ENCODE measurements at places on chromosomes 1 and 21.

- DNase-seq: peak; percentile 51
Observed at GRCh38 chr1:2290595-2291510, 62.7 kb downstream of the SKI start.

DNA sequence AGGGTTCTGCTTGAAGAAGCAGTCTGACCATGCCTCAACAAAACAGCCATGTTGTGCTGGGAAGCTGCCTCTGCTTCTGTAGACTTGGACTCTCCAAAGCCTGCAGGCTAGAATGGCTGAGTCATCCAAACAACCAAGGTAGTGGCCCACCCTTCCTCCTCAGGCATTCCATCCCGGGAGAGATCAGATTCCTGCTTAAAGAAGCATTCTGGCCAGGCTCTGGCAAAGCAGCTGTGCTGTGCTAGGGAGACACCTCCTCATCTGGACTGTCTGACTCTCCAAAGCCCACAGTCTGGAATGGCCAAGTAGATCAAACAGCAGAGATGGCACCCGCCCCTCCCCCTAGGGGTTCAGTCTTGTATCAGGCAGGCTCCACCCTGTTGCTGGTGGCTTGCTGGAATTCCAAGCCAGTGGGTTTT, 38.3 kb upstream of the F3 start:
- no peak for DNase-seq

DNA sequence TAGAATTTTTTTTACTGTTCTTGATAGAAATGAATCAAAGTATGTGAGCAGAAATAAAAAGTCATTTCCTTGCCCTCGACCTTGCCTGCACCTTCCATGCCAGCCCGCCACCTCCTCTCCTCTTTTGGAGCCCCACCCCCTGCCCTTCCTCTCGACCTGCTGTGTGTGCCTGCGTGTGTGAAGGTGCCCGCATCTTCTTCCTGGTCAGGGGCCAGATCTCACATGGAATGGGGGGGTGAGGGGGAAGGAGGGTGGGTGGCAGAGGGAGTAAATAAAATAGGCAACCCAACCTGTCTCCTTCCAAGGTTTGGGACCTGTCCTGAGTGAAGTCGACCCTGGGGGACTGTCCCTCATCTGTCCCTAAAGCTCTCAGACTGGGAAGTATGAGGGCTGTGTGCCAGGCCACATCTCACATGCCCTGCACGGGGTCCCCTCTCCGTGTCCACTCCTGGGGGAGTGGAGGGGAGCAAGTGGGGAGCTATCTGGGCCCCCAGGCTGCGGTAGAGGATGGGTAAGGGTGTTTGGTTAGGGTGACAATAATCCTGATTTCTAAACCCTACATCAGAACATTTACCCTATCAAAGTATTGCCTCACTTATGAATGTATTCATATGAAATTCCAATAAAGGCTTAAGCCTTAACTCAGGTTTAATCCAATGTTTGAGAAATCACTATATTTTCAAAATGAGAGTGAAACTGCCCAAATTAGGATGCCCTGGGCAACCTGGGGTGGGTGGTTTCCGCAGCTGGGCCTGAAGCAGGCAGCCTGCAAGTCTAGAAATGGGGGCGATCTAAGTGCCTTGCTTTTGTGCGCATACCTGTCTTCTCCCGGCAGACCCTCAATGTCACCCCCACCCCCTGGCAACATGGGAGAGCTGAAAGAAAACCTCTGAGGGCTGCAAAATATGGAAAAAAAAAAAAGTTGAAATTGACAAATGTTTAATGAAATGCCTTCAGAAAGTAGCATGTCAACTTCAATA, 15.4 kb downstream of the AMPD2 start:
- DNase-seq: no peak

- DNase-seq: no peak
Observed at GRCh38 chr1:155294520-155295182, 6.6 kb downstream of the PKLR start.

GRCh38 chr1:8137481-8138244, 111.6 kb upstream of the ERRFI1 start:
- no peak for DNase-seq

- no peak for DNase-seq
Observed at GRCh38 chr1:167791281-167792187, 69.8 kb downstream of the MPZL1 start.

DNA sequence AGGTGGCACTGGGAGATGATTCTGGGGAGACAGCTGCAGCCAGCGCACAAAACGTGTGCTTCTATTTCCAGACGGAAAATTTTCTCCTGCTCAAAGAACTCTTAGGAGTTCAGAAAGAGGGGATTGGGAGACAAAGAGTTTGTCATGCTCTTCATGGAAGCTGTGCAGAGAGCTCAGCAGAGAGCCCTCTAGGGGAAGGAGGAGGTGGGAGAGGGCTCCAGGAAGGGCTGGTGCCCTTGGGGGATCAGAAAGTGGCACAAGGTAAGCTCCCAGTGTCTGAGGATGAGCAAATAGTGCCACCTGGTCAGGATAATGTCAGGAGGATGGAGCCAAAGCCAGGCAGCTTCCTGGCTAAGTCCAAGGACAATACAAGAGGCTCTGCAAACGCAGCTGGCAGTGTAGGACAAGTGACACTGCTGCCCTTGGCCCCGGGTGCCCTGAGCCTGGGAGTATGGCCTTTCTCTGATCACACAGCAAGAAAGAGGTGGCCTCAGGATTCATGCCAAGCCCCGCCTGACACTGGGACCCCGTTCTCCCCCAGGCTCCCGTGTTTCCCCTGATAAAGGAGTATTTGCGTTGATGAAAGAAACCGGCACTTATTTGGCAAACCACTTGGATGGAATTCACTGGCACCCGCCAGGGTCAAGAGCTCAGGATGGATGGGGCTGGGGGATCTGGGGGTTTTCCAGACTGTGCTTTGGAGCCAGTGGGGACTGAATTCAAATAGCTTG, 254.0 kb downstream of the PTPRU start:
- no peak for DNase-seq

DNA sequence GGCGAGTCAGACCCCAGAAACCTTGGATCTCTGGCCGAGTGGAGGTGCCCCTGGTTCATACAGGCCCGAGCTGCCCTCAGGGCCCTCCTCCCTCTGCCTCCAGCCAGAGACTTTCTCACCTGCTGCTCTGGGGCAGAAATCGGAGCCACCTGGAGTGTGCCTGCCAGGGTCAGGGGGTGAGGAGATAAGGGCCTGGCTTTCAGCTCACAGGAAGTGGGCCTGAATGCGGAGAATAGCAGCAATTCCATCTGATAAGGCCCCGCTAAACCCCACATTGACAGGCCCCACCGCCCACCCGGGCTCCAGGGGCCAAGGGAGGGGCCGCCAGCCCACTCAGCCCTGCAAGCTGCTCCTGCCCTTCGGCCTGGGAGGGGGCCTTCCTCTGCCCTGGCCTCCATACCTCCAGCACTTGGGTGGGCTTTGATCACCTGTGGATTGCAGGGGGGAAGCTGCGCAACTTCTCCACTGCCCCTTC, 123.7 kb upstream of the ARHGEF16 start:
- no peak for DNase-seq

- no peak for DNase-seq
Observed at GRCh38 chr1:30423570-30423969, 299.8 kb downstream of the MATN1 start.

DNA sequence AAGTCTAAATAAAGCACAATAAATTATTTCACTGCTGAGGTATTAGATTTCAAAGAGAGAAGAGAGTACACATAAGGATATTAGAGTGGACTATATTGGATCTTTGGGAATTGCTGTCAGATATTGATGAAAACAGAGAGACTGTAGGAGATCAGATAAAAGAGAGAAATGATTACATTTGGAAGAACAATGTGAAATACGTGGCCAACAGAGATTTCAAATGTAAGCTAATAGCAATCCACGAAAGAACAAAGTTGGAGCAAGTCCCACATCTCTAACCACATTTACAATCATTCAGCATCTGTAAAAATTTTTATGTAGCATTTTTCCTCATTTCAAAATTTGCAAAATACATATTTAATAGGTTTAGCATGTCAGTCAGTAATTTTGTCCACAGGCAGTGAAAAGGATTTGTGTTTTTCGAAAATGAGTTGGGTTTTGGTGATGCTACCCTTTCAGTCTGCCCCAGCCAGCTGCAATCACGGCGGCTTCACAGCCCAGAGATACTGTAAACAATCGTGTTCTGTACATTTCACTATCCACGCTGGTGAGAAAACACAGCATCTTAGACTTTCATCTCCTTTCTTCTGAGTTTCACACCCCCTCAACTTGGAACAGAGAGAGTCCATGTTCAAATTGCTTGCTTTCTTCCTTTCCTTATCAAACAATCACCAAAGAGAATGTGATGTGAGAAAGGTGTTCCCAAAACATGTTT, 209.1 kb upstream of the LYPLAL1 start:
- DNase-seq: no peak

- no peak for DNase-seq
Observed at GRCh38 chr1:180927841-180928240, 15.1 kb downstream of the KIAA1614 start.

DNA sequence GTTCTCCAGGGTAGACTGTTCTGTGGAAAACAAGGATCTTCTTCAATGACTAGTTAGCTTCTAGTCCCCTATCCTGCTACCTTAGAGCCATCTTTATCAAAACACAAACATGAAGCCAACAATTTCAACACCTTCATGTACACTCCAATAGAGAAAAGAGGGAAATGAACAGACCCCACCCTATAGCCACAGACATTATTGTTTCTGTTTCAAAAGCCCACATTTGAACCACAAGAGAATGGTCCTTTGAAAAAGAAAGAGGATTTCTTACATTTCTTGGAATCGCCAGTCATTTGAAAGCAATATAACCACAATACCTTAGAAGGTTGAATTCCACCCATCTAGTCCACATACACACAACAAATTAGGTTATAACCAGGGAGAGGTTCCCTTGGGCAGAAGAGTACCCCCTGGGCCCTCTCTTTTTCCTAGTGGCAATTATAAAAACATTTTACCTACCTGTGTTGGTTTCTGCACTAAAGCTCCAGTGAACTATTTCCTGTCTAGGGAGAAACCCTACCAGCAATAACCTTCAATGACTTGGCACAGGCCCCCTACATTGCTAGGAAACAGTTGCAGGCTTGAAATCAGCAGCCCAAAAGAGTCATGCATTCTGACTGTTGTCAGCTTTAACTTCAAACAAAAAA, 2.7 kb upstream of the LPGAT1 start:
- no peak for DNase-seq

GRCh38 chr1:78153092-78153736, 107.4 kb downstream of the GIPC2 start:
- DNase-seq: no peak
